ENCODE measurements at places on chromosomes 2 and 18.

DNA sequence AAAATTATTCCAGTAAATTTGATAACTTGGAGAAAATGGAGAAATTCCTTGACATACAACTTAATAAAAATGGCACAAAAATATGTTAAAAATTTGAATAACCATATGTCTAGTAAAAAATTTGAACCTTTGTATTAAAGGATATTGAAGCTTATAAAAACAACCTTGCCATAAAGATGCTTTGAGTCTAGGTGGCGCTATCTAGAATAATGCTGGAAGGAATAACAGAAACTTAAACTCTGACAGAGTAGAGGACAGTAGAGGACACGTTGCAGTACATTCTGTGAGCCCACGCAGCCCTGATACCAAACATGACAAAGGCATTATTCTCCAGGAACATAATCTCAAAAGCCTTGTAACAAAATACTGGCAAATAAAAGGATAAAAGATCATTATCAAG is 44.7 kb upstream of the ALKAL2 start:
- DNase-seq, result no peak

DNA sequence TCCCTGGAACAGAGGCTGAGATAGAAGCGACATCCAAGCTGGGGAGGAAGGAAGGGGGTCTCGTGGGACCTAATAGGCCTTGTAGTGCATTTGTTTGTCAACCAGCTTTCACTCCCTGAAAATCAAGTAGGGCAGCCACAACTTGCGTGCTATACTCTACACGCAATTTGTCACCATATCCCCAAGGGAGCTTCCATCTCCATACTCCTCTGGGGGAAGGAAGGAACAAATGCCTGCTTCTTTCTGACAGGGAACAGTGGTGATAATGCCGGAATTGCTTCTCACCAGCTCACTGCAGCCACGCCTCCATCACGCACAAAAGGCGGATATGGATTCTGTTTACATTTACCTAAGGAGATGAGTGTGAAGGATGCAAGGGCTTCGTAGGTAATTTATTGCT is 213.4 kb downstream of the TMEM163 start:
- DNase-seq, result no peak

DNA sequence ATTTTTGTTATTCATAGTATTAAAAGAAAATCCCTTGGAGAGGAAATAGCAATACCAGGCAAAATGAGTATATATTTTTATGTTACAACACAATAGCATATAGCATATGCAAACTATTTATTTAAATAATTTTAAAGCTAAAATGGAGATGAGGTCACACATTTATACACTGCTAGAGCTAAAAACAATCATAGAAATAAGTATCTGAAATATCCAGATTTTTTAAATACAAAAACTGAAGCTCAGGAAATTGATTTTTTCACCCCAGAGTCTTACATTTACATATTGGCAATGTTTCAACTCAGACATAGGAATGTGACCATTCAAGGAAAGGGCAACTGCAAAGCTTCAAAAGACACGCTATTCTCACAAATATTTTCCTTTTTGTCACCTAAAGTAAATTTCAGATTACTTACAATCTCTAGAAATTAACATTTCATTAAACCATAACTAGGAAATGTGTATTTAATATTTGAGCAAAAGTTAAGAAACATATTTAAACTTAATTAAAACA is 8.9 kb downstream of the TFPI start:
- DNase-seq, result no peak

DNA sequence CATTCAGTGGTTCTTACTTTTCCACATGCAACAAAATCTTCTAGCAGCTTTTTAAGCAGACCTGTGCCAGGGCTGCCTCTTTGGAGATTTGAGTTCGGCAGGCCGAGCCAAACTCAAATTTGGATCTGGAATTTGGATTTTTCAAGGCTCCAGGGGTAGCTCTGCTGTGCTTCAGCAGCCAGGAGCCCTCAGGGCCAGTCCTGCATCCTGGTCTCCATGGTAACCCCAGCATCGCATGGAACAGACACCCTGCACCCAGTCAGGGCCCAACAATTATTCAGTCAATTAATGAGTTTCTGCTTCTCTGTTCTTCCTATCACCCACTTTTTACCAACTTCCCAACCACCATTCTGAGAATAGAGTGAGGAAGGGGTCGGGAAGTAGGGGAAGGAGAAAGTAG is 30.0 kb downstream of the EN1 start:
- DNase-seq, result no peak

DNA sequence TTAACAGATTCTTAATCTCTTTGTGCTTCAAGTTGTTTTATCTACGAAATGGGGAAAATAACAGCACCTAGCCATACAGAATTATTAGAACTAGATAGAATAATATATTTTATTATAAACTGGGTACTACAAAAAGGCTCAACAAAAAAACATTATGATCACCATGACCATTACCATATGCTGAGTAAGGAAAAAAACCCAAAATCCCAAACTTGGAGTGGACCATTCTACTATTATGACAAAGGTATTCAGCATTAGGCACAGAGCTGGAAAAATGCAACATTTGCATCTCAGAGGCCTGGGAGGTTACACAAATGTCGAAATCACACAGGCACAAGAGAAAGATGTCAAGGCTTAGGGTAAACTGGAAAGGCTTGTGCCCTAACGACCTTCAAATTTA is 162.8 kb downstream of the SRBD1 start:
- DNase-seq, result no peak

GRCh38 chr18:48953104-48953706 is 2.4 kb upstream of the SMAD7 start:
- no peak for DNase-seq

- no peak for DNase-seq
These were observed 474.6 kb downstream of the EPHA4 start for GRCh38 chr2:221097568-221097915.

- no peak for DNase-seq
These were observed 211.7 kb upstream of the RASGRP3 start for GRCh38 chr2:33264766-33265165.

- DNase-seq, result no peak
These were observed 3.5 kb downstream of the SNTG2 start for GRCh38 chr2:953975-954686.

DNA sequence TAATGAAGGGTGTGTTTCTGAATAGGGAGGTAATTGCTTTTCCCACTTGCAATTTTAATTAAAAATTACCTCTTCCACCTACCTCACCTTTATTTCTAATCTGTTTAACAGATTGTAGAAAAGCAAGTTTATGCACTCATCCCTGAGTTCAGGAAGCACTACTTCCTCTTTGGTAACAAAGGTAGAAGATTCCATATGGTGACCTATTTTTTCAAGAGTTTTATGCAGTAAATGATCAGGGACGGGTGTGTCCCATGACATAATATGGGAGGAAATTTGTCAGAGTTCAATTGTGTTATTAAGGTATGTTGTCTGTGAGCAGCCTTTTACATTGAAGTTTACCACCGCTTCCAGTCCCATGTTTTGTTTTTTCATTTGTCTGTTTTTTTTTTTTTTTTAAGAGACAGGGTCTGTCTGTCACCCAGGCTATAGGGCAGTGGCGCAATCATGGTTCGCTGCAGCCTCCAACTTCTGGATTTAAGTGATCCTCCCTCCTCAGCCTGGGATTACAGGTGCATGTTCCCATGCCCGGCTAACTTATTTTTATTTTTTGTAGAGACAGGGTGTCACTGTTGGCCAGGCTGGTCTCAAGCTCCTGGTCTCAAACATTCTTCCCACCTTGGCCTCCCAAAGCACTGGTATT is 68.2 kb downstream of the ASAP2 start:
- no peak for DNase-seq

GRCh38 chr2:137155356-137156104 is 390.2 kb downstream of the THSD7B start:
- DNase-seq, result no peak

DNA sequence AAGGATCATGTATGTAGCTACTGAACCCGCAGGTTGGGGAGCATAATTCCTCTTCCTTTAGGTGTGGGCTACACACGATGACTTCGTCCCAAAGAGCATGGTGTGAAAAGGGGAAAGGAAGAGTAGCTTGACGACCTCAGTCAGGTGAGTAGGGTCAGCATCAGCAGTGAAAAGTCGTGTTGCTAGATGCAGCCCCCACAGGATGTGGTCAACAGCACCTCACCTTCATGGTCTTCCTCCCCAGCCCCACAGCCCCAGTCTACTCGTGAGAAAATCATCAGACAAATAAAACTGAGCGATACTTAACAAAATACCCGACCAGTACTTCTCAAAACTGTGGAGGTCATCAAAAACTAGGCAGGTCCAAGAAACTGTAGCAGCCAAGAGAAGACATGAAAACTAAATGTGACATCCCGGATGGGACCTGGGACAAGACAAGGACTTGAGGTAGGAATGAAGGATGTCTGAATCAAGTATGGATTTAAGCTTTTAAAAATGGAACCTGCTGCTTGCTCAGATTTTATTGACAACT is 77.5 kb upstream of the NFATC1 start:
- DNase-seq, result no peak

- no peak for DNase-seq
These were observed 90.9 kb upstream of the CXCR4 start for GRCh38 chr2:136208682-136209420.

- DNase-seq, result no peak
These were observed 30.8 kb downstream of the AOX1 start for GRCh38 chr2:200616656-200617055.

DNA sequence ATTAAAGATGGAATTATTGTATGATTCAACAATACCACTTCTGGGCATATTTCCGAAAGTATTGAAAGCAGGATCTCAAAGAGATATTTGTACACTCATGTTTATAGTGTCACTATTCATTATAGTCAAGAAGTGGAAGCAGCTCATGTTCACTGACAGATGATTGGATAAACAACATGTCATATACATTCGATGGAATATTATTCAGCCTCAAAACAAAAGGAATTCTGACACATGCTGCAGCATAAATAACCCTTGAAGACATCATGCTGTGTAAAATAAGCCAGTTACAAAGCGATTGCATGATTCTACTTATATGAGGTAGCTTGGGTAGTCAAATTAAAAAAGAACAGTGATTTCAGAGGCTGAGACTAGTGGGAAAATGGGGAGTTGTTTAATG is 39.3 kb upstream of the PROKR1 start:
- no peak for DNase-seq

DNA sequence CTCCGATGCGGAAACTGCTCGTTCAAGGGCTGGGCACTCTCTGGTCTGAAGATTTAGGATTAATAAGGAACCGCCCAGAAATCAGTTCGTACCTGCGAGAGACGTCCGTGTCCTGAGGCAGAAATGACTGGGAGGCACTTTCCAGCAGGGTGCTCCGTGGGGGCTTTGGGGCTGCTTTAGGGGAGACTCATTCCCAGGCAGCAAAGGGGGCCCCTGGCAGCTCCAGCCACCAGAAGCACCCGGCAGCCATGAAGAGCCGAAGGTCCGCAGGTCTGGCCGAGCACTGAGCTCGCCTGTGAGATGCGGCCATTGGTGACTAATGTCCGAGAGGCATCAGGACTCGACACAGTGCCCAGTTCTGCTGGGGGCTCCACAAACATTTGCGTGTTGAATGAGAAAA is 20.9 kb downstream of the KCNG2 start:
- no peak for DNase-seq

GRCh38 chr2:197878792-197879191 is 74.4 kb downstream of the PLCL1 start:
- no peak for DNase-seq

DNA sequence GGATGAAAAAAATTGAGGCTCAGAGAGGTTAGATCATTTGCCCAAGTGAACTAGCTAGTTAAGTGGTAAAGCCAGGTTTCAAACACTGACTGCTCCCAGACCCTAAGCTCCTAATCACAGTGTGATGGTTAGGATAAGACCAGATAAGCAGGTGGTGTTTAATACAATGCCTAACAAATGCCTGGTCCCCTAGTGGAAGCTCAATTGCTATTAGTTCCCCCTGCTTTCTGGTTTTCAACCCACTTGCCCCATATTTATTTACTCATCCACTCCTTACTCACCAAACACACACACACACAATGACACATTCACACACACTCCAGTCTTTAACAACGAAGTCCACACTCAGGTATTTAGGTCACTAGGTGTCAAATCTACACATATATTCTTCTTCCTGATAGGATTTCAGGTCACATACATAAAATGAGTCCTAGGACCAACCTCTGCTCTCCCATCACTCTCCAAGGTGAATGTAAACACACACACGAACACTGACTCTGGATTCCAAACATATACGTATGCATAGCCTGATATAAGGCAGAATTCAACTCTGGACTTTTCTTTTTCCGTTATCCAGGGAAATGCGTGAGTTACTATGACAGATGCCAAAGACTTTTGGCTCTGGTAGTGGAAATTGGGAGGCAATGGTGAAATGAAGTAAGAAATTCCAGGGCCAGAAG is 73.6 kb upstream of the TSPYL6 start:
- DNase-seq, result no peak
